AG04450 (cell line): ENCODE measurements at places on chromosomes 4 and X. TPM values are rescaled to one million over a fixed set of nuclear protein-coding genes. Genes with fewer than 3 reads are reported as not detected.

- no peak for DNase-seq
These were observed 44.2 kb downstream of the CCNI start for GRCh38 chr4:77031544-77031943.

DNA sequence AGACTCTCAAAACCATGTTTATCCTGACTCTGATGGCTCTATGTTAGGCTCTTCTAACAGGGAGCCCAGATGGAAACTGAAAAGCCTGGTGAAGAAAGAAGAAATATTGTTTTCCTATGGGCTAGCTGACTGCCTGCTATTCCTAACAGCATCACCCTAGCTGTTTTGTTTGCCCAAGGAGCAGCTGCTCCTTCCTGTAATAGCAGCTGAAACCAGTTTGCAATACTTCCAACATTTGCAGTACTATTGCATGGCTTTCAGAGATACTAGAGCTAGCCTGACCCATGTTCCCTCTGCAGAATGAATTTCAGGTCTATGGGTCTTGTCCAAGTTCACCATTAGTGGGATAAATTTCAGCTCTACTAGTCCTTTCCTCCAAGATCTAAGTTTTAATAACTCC is 495.2 kb downstream of the INPP4B start:
- peak; percentile 36 for DNase-seq

DNA sequence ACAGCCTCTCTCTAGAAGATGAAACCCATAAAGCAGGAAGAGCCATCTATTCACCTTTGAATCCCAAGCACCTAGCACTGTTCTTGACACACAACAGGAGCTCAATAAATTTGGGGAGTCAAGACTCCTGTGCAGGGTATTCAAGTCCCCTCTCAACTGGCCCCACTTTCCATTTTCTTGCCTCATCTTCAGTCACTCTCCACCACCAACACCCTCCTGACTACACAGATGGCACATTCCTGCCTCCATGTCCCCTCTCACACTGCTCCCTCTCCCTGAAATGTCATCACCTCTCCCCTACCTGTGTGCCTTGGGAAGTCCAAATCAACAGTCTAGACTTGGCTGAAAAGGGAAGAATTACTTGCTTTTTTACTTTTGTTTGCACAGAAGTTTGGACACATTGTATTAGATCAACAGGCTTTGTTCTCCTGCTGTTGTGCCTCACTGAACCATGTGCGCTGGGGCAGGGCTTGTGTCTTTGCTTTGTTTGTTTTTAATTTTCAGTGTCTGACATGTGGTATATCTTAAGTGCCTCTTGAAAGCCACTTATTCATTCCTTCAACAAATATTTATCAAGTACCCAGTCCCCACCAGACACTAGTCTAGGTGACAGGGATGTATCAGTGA is 85.1 kb downstream of the APBB2 start:
- no peak for DNase-seq

Gene ERAS
- not detected in 2 replicates for polyA plus RNA-seq

Gene CSAG2
- not detected in 2 replicates for polyA plus RNA-seq

Gene CXCL8
- polyA plus RNA-seq: 4.3 and 6.1 TPM in 2 replicates

Gene GPC4
- polyA plus RNA-seq: 0.04 and 0.06 TPM in 2 replicates
